ENCODE measurements at places on chromosomes 6 and 20.

- no peak for DNase-seq
These were observed 298.0 kb downstream of the QKI start for GRCh38 chr6:163712566-163712961.

GRCh38 chr6:135224037-135224647 lies 43.0 kb downstream of the MYB start:
- DNase-seq: no peak

GRCh38 chr20:20237093-20237959 lies 130.6 kb upstream of the INSM1 start:
- DNase-seq: peak; percentile 58

- no peak for DNase-seq
These were observed 188.0 kb downstream of the KCNQ5 start for GRCh38 chr6:72809746-72810379.

DNA sequence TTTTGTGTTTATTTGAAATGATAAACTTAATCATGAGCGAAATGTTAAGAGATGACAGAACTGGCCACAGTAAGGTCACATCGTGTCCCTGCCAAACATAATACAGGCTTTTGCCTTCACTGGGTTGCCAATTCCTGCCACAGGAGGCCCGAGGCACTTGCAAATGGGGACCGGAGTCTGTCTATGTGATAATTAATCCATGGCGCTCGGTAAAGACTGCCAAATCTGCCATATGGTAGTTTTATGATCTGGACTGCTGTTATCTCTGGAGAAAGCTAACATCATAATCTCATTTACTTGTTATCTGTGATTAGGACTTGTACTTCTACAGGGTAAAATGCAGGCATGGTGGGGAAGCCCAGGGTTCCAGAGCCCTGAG lies 170.5 kb upstream of the TSHZ2 start:
- no peak for DNase-seq

DNA sequence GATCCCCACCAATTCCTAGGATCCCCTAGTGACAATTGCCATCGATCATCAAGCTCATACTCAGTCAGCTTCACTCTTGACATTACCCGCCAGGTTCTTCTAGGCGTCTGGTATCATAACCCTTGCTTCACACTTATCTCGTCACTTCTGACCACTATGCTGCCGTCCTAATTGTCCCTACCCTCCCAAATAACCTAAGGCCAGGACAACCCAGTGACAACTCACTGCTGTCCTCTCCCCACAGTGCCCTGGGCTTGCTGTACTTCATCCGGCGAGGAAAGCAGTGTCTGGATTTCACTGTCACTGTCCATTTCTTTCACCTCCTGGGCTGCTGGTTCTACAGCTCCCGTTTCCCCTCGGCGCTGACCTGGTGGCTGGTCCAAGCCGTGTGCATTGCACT lies 3.7 kb downstream of the SYS1 start:
- DNase-seq: no peak

- no peak for DNase-seq
These were observed 11.5 kb upstream of the NFATC2 start for GRCh38 chr20:51553897-51554486.

GRCh38 chr6:2798586-2799134 lies 33.5 kb downstream of the WRNIP1 start:
- no peak for DNase-seq

- no peak for DNase-seq
These were observed 616 bp downstream of the TUBB start for GRCh38 chr6:30720738-30721197.

DNA sequence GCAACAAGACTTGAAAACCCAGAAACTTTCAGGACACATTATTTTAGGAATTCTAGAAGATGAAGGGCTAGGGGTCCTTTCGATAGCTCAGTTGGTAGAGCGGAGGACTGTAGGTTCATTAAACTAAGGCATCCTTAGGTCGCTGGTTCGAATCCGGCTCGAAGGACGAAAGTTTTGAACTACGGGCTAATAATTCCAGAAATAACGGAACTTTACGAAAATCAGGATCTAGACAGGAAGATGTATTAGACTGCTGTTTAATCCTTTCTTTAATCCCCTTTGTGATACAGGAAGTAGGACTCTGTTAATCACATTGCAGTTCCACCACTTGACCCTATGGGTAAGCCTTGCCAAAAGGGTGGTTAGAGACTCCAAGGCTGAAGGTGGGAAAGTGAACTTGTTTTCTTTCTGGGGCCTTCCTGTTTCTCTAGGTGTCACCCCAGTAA lies 21.2 kb upstream of the ABT1 start:
- no peak for DNase-seq

DNA sequence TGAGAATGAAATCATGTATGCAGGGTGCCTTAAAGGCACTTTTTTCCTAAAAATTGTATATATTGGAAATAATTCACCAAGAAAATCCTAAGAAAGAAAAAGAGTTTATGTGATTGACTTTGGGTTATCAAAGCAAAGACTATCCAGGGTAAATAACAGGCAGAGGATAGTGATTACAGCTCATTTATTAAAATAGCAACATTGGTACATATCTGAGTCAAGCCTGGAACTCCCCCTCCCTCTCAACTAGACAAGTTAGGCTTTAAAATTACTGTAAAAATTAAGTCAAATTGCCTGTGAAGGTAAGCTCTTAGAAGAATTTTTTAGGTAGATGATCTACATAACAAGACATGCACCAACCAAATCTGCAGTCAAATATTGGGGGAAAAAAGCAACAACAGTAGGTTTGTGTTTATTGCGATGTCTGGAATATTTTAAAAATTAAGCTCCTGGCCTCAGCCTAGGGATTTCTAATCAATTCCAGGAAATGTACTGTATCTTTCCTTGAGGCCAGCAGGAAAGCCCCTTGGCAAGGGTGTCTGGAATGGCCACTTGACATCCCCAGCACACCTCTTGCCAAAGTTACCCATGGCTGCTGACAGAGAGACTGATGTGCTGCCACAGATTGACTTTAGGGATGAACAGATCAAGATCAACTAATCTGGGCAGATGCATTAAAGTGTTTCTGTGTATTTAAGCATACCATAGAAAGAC lies 31.2 kb upstream of the HBS1L start:
- no peak for DNase-seq

DNA sequence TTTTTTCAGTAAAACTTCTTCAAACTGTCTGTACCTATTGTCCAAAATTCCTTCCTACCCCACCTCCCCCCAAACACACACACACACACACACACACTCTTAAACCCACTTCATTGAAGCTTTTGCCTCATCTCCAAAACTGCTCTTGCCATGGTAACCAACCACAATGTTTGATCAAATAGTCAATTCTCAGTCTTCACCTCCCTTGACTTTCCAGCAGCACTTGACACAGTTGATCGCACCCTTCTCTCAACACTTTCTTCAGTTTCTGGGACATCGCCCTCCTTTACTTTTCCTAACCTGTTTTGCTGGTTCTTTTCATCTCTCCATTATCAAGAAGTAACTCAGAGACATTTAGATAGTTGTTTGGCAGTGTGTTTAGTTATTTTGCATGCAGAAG lies 71.5 kb upstream of the COL21A1 start:
- no peak for DNase-seq

- no peak for DNase-seq
These were observed 65.8 kb upstream of the RPS6KA2 start for GRCh38 chr6:166692723-166693302.

DNA sequence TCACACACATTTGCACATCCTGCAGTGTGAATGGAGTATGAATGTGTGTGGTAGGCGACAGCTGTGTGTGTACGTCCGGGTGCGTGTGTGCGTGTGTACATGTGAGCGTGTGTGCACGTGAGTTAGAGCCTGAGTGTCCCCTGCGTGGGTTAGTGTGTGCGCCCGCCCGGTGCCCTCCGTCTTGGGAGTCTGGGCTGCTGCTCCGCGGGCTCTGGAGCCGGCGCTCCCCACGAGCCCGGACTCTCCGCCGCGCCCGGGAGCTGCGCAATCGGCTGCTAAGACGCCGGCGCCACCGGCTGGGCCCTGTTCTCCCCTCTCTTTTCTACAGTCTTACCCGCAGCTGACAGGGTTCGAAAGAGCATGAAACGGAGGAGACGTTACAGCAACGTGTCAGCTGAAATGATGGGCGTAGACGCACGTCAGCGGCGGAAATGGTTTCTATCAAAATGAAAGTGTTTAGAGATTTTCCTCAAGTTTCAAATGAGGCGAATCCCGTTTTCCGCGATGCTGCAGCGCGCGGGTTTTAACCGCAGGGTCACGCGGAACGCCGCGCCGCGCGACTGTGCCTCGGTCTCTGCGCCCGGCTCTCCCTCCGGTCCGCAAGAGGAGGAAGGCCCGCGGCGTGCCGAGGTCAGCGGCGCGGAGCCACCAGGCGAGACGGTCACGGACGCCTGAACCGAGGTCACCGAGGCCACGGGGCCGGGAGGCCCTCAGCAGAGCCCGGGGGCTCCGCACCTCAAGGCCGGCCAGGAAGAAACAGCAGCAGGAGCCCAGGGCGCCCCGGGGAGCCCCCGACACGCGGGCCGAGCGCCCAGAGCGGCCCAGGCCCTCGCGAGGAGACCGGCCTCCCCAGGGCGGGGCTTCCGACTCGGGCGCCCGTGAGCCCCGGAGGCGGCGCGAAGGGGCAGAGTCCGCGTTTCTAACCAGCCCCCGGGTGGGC lies 95.3 kb upstream of the BHLHE23 start:
- DNase-seq: peak; percentile 87

DNA sequence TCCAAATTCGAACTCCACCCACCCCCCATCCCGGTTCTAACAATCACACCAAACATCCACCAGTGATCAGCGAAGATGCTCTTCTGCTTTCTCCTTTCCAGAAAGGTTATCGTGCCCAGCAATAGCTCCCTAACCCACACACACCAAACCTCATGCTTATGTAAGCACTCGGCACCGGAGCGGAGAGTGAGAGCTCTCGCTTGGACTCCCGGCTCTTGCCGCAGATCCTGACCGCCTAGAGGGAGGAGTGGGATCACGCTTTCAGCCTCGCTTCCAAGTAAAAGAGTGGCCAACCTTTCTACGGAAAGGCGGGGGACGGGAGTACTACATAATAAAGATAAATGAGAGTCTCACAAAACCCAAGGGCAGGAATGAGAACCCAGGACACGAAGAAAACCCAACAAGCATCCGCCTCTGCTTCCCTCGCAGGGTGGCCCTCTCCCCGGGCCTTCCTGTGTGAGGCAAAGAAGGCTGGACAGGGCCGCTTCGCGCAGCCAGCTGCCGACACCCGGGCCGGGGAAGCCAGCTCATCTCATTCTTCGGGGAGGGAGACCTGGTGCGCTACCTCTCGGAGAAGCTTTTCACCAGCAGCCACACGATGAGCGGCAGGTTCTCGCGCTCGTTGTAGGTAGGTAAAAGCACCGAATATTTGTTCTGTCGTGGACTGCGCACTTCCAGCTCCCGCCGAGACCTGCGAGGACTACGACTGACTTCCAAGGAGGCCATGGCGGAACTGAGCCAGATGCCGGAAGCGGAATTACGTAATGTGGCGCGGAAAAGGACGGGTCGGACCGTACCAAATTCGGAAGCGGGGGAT lies at the start of gene DPM1:
Gene DPM1 (minus strand): TSS at position 735 of the 817 bp plus-strand sequence. CDS start 9 bp downstream, at position 726.
- peak; percentile 67 for DNase-seq

- no peak for DNase-seq
These were observed 72.7 kb downstream of the FAXC start for GRCh38 chr6:99276747-99277146.

GRCh38 chr6:16146527-16146955 lies 17.7 kb downstream of the MYLIP start:
- no peak for DNase-seq

GRCh38 chr6:13513626-13514502 lies 26.5 kb upstream of the GFOD1 start:
- no peak for DNase-seq

DNA sequence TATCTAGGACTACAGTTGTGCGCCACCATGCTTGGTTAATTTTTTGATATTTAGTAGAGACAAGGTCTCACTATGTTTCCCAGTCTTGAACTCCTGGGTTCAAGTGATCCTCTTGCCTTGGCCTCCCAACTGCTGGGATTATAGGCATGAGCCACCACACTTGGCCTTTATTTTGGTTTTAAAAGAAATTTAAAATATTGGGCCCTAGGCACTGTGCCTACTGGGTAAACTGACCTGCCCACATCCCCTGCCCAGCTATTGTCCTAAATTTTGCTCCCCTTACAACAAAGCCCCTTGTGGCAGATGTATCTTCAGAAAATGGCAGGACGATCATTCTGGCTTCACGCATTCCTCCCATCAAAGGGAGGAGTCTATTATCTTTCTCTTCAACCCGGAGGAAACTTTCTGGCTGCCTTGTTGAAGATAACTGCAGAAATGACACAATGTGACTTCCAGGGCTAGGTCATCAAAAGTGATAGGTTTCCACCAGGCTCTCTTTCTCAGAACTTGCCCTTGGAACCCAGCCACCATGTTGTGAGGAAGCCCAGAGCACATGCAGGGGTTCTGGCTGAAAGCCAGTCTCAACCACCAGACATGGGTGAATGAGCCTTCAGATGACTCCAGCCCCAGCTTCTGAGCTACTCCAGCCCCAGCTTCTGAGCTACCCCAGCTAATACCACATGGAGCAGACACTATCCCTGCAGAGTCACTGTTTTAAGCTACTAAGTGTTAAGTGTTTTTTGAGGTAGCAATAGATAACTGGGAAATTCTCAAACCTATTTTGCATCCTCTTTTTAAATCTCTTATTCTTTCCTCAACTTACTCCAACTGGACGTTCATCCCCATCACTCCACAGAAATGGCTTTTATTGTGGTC lies 4.6 kb upstream of the GUCA1B start:
- DNase-seq: no peak

- DNase-seq: no peak
These were observed 9.5 kb downstream of the PHACTR3 start for GRCh38 chr20:59613861-59614260.

GRCh38 chr6:121951918-121952379 lies 447.5 kb upstream of the HSF2 start:
- no peak for DNase-seq

DNA sequence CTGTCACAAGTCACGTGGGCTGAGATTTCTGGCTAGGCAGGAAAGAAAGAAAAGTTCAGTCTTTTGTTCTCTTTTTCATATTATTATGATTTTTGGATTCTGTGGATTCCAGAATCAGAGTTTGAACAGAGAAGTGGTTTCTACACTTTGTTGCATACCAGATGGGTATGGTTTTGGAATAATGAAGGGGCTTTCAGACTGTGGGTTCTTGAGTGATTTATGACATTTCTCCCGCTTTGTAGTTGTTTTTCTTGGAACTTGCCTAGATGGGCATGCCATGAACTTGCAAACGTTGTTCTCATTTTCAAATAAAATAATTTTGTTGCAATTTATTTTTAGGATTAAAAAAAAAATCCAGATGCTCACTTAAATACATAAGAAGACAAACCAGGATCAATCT lies 34.4 kb downstream of the CBFA2T2 start:
- no peak for DNase-seq

- no peak for DNase-seq
These were observed 178.9 kb upstream of the ARID1B start for GRCh38 chr6:156598071-156598854.

- no peak for DNase-seq
These were observed 182.5 kb upstream of the PDE10A start for GRCh38 chr6:165845493-165845892.

GRCh38 chr20:35768731-35769664 lies 2.8 kb upstream of the PHF20 start:
- no peak for DNase-seq

All from GM19239 (cell line).